ENCODE measurements at places on chromosomes 6 and 20.

GRCh38 chr6:8492536-8493133 lies 57.3 kb upstream of the SLC35B3 start:
- no peak for DNase-seq

- DNase-seq: no peak
Measured at GRCh38 chr20:53297154-53297529, 296.5 kb downstream of the ZNF217 start.

DNA sequence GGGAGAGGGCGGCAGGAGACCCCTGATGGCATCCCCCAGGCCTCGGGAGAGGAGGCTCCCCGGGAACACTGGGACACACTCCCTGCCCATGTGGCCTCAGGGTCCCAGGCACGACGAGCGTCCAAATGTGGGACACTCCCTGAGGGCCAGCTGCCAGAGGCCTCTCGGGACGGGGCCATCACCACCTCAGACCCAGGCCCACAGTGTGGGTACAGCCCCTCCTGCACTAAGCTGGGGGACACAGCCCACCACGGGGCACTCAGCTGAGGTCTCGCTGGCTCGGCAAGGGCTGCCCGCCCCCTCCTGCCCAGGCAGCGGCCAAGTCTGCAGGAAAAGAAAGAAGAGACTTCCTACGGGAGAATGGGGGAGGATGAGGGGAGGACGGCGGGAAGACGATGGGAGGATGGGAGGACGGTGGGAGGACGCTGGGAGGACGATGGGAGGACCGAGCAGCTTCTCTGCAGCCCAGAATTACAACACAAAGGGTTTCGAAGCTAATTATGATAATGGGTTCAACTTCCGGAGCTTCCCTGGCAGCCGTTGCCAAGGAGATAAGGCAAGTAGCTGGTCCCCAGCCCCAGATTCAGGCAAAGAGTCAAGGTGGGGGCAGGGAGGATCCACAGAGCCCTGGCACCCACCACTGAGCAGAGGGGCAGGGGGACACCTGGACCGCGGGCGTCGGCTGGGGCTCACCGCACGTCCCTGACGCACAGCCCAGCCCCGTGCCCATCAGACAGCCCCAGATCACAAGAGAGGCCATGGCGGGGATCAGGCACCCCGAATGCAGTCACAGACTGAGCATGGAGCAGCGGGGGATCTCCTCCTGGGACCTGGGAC lies 17.5 kb downstream of the KCNQ2 start:
- no peak for DNase-seq

DNA sequence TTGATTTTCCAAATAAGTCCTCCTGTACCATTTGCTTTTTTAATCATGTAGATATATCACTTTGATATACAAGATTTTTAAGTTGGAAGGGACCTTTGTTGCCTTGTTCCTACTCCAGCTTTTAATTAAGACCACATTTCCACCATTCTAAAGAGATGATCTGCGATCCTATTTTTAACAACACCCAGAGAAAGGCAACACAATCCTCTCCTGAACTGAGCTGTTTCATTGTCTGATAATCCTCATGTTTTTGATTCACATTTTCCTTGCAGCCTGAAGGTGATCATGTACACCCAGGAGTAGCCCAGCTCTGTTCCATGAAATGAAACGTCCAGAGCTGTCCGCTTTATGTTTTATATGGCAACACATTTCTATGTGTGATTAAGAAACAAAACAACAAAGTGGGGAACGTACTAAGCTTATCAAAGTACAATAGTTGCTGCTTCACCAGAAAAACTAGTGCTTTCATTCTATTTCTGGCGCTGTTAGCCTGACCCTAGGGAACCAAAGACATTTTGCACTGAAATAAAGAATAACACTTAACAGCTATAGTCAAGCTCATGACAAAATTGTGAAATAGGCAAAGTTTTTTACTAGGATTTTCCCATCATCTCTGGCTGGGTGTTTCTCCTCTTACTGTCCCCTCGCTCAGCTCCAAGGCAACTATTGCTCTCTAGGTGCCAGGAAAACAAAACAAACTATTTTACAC lies 22.6 kb upstream of the TRAF3IP2 start:
- DNase-seq: no peak

GRCh38 chr6:16982807-16983206 lies 119.0 kb upstream of the STMND1 start:
- no peak for DNase-seq

DNA sequence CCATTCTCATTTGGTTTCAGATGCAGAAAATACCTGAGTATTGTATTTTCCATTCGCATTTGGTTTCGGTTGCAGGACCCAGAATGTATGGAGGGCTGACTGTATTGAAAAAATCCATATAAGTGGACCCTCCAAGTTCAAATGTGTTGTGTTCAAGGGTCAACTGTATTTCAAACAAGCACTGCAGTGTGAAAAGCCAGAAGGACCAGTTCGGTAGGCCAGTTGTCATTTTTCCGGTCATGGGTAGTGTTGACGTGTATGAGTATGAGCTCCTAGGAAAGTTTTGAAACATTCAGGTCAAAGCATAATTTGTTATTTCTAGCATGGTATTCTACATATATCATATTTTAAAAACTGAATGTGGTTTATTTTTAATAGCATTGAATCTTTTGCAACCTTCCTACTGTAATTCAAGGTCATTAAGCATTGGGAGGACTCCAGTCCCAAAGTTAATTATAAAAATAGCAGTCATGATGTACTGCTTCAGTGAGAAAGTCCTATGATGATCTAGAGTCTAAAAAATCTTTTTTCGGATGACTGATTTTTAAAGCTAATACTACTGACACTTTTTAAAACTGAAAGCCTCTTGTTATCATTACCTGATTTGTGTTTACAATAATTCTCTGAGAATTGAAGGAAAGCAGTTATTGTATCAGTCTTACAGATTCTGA lies 18.9 kb downstream of the NHSL1 start:
- no peak for DNase-seq

DNA sequence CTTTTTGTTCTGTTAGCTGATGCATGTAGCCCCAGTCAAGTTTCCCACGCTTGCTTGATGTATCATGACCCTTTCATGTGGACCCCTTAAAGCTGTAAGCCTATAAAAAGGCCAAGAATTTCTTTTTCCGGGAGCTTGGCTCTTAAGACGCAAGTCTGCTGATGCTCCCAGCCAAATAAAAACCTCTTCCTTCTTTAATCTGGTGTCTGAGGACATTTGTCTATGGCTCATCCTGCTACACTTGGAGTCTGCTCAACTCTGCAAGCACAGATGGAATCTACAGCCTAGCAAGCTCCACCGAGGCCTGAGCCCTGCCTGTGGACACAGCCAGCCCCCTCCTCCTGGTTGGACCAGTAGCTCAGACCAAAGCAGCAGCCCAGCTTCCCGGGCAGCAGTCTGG lies 3.4 kb downstream of the CST2 start:
- no peak for DNase-seq

DNA sequence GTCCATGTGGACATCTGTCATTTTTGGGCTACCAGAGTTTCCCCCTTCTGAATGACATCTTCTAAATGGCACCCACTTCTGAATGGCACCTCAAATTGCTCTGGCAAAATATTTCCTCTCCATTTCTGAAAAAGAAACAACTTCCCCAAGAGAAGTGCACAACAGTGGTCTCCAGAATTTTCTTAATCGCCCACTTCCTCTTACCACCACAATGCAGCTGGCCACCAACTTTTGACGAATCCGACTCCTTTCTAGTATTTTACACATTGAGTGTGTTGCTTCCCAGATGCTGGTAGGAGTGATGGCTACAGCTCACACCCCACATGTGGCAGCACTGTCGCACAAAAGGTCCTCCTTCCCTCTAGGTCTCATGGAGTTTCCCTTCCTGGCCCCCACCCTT lies 216.1 kb downstream of the FOXA2 start:
- no peak for DNase-seq

- DNase-seq: no peak
Measured at GRCh38 chr6:31547727-31548543, 527 bp downstream of the NFKBIL1 start.

DNA sequence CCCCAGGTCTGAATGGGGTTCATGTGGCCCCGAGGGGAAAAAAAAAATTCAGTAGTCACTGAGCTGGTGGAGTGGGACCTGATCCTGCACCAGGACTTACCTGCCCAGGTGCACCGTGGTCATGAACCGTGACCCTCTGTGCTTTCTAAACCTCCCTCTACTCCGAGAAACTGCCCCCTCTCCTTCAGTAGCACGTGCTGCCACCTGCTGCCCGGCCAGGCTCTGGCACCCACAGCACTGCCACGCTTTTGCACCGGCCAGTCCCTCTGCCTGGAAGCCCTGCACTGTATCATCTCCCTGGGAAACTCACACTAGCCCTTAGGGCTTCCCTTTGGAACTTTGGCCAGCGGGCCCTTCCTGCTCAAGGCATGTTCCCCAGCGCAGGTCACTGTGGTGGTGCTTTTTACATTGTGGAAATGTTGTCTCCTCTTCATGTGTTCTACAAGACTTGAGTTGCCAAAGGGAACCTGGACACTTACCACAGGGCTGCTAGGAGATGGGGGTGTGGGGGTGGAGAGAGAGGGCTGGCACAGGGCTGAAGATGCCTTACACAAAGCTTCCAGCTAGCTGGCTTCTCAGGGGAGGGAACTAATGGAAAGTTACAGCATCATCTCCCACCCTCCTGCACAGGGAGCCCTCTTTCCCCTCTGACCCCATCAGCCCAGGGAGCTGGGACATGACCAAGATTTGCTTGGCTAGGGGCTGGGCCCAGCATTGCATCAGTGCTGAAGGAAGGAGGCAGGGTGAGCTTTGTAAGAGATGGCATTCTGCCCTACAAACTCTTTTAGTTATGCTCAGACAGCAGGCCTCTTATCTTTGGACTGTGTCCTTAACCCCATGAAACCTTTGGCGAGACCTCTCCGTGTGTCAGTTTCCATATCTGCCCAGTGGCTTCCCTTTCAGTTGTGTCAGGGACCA lies 2.5 kb upstream of the PTPRT start:
- DNase-seq: no peak

DNA sequence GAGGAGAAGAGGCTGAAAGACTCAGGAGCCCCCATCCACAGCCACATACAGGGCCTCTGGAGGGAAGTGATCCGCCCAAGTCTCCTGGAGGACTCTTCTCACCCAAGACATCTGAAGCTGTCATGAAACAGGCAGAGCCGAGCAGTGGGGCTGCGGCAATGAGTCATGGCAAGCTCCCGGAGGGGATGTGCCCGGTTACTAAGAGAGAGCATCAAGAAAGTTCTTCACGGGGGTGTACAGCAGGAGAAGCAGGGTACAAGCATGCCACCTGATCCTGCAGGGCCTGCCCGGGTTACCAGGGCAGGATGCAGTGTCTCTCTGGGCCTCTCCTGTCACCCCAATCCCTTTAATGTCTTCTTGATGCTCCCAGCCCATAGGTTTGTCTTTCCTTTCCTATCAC lies 21.1 kb downstream of the TRIM26 start:
- no peak for DNase-seq

GRCh38 chr6:4179960-4180651 lies 44.7 kb upstream of the ECI2 start:
- no peak for DNase-seq

GRCh38 chr20:3885715-3886114 lies 3.5 kb upstream of the PANK2 start:
- no peak for DNase-seq

GRCh38 chr6:137389150-137389704 lies 105.0 kb downstream of the OLIG3 start:
- peak; percentile 70 for DNase-seq

- no peak for DNase-seq
Measured at GRCh38 chr20:1274485-1275311, 8.6 kb downstream of the SNPH start.

- DNase-seq: no peak
Measured at GRCh38 chr6:150027806-150028565, 2.7 kb upstream of the RAET1L start.

DNA sequence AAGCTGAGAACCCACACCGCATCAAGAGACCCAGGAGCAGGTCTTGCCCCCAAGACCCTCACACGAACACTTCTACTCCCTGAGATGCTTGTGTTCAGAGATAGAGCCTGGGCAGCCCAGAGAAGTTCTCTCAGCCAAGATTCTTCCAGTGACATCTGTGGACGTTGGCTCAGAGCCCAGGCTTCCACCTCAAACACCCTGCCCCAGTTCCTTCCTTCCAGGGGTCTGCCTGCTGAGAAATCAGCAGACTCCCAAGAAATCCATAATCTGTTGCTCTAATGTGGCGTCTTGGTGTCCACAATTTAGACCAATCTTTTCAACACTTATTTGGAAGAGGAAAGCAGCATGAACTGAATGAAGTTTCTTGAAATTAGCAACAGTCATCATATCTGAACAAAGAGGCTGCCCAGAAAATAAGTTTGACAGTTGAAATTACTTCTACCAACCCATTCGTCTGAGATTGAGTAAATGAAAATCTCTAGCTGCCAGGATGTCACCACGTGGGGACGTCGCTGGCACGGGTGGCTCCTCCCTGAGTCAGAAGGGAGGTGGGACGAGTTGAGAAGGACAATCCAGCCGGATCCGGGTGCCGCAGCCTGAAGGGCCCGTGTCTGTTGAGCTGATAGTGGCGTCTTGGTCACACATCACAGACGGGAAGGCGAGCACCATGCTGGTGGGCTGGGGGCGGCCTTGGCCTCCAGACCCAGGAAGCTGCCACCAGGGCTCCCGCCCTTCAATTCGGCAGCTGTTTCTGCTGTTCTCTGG lies 400.9 kb downstream of the TAF4 start:
- no peak for DNase-seq

DNA sequence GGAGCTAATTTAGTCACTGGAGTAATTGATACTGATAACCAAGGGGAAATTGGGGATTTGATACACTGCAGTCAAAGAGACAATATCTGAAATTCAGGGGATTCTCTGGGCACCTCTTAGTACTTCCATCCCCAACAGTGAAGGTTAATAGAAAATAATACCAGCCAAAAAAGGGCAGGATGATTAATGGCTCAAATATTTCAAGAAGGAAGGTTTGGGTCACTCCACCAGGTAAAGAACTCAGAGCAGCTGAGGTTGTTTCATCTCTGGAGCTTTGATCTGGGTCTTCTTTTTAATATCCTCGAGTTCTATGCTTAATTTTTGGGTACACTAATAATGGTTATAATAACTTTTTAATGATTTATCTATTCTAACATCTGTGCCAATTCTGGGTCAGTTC lies 70.8 kb downstream of the CDKAL1 start:
- no peak for DNase-seq

- DNase-seq: peak; percentile 56
Measured at GRCh38 chr20:35561268-35561667, 19.4 kb downstream of the ERGIC3 start.

- DNase-seq: no peak
Measured at GRCh38 chr6:15386756-15387112, 140.9 kb downstream of the JARID2 start.

- DNase-seq: no peak
Measured at GRCh38 chr6:169787797-169788196, 36.4 kb downstream of the ERMARD start.

GRCh38 chr6:31870385-31870921 lies 7.8 kb upstream of the NEU1 start:
- DNase-seq: no peak

DNA sequence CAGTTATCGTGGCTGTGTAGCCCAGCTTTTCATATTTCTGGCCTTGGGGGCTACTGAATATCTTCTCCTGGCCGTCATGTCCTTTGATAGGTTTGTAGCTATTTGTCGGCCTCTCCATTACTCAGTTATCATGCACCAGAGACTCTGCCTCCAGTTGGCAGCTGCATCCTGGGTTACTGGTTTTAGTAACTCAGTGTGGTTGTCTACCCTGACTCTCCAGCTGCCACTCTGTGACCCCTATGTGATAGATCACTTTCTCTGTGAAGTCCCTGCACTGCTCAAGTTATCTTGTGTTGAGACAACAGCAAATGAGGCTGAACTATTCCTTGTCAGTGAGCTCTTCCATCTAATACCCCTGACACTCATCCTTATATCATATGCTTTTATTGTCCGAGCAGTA lies 475 bp downstream of the OR2B6 start:
- no peak for DNase-seq

- DNase-seq: peak; percentile 86
Measured at GRCh38 chr6:108635505-108636226, 74.9 kb downstream of the FOXO3 start.

- DNase-seq: no peak
Measured at GRCh38 chr6:146891615-146892265, 293.0 kb downstream of the ADGB start.
